Glutamatergic neuron (in vitro differentiated cells): ENCODE measurements at places on chromosomes 4 and X. TPM values are rescaled to one million over a fixed set of nuclear protein-coding genes. Genes with fewer than 3 reads are reported as not detected.

The NR0B1 gene
- not detected for total RNA-seq

The ANK2 gene
- 1,513 TPM for total RNA-seq

The USP51 gene
- 2.7 TPM for total RNA-seq

The BST1 gene
- total RNA-seq, result not detected

The ALB gene
- total RNA-seq, result not detected

The KLF8 gene
- total RNA-seq, result 9.4 TPM

The XAGE3 gene
- total RNA-seq, result not detected

DNA sequence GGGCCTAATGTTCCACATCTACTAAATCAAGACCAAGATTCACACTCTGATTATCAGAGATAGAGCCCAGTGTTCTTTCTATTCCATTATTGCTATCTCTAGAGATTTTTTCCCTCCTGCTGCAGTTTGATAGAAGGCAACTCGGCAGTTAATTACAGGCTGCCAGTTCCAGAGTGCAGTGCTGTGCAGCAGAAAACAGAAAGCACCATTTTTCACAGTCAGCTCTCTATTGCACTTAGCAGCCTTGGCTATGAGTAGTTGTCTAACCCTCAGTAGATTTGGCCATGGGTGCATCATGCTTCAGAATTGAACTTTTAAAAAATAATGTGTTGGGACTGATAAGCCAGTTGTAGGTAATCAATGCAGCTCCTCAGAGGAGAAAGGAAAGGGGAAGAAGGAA is 295.3 kb downstream of the MID1IP1 start:
- DNase-seq, result no peak
- peaks cover 4% of the 10 kb centered on the region for H3K27me3 ChIP-seq
- no peak overlapping the region for H3K4me3 ChIP-seq
- H3K36me3 ChIP-seq, result no peaks in the 10 kb centered on the region
- H3K27ac ChIP-seq, result no peak overlapping the region
- no peaks in the 10 kb centered on the region for H3K4me1 ChIP-seq

GRCh38 chr4:24703298-24703697 is 92.1 kb upstream of the SOD3 start:
- peaks cover 3% of the 10 kb centered on the region for H3K27me3 ChIP-seq
- no peak for DNase-seq
- no peak overlapping the region for H3K27ac ChIP-seq
- no peak overlapping the region for H3K4me3 ChIP-seq
- no peaks in the 10 kb centered on the region for H3K4me1 ChIP-seq

- peak; percentile 26 for DNase-seq
- peaks cover 5% of the 10 kb centered on the region for H3K4me1 ChIP-seq
- no peaks in the 10 kb centered on the region for H3K36me3 ChIP-seq
- H3K27me3 ChIP-seq, result peaks cover 4% of the 10 kb centered on the region
- peak overlapping the region; percentile 49 for H3K4me3 ChIP-seq
Observed at GRCh38 chrX:18674417-18674787, 2.5 kb upstream of the RS1 start.

DNA sequence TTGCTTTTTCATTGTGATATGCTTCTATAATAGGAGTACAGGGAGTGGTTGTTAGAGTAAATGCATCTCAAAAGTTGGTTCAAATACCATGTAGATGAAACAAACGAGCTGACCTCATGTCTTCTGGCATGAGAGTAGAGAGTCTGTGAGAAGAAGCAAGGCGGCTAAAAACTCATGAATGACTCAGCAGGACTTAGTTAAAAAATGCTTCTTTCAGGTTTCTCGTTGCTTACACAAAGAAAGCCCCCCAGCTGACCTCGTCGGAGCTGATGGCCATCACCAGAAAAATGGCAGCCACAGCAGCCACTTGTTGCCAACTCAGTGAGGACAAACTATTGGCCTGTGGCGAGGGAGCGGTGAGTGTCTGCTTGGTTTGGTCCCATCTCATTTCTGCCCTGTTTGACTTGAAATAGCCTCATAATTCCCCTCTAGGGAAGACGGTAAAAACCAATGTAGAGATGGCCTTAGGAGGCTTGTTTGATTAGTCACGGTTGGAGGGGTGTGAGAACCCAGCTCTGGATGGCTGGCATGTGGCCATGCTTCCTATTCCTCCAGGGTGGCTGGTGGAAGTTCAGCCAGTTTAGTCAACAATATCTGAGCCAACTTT is 14.5 kb downstream of the AFP start:
- H3K36me3 ChIP-seq, result no peaks in the 10 kb centered on the region
- H3K27ac ChIP-seq, result no peak overlapping the region
- H3K4me3 ChIP-seq, result no peak overlapping the region
- peak; percentile 20 for DNase-seq
- peaks cover 12% of the 10 kb centered on the region for H3K4me1 ChIP-seq

GRCh38 chrX:148811236-148811635 is 310.8 kb downstream of the AFF2 start:
- no peak overlapping the region for H3K27ac ChIP-seq
- H3K4me1 ChIP-seq, result peaks cover 9% of the 10 kb centered on the region
- no peak for DNase-seq
- H3K4me3 ChIP-seq, result no peak overlapping the region
- H3K27me3 ChIP-seq, result no peaks in the 10 kb centered on the region

DNA sequence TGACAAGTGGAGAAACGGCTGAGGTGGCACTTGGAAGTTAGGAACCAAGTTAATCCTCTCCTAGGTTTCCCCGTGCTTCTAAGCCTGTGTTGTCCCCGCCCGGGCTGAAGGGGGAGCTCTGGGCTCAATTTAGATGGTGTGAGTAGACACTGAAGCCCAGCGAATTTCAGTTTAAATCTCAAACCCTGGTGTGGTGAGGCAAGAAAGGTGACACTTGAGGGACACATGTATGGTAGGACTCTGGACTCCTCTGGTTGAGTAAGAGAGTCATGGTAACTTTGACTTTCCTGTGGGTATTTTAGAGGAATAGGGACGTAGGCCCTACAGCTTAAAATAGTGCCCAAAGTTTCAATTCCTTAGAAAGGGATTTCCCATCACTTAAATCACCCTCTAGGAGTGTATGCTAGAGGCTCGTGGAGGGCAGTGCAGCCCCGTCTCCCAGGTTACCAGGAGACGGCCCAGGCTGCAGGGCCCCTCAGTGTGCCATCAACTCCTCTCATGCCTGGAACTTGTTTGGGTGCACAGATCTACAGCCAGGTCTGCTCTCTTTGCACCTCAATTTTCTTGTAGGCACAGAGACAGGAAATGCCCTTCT is 24.0 kb downstream of the HAND2 start:
- H3K4me3 ChIP-seq, result peak overlapping the region; percentile 30
- H3K4me1 ChIP-seq, result peaks cover 5% of the 10 kb centered on the region
- no peak overlapping the region for H3K27ac ChIP-seq
- H3K36me3 ChIP-seq, result peaks cover 10% of the 10 kb centered on the region
- peak; percentile 82 for DNase-seq

GRCh38 chrX:46573892-46574773 is 568 bp downstream of the CHST7 start:
- peaks cover 1% of the 10 kb centered on the region for H3K27me3 ChIP-seq
- peak; percentile 59 for DNase-seq
- no peak overlapping the region for H3K27ac ChIP-seq
- H3K36me3 ChIP-seq, result no peaks in the 10 kb centered on the region
- H3K4me3 ChIP-seq, result peak overlapping the region; percentile 74

DNA sequence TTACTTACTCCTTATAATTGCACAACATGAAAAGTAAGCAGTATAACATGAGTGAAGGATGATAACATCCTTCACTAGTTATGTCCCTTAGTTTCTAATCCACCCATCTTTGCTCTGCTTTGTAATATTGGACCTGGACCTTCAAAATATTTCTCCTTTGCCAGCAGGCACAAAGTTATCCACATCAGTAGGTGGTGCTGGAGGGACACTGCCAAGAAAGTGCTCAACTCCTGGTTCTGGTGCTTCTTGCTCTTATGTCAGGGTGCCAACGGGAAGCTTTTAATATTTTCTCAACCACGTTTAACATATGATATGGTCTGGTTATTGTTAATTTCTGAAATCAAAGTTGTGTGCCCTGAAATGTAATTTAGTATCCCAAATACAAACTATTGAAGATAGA is 49.1 kb downstream of the TMEM165 start:
- H3K27me3 ChIP-seq, result no peaks in the 10 kb centered on the region
- H3K4me1 ChIP-seq, result no peaks in the 10 kb centered on the region
- H3K27ac ChIP-seq, result no peak overlapping the region
- no peak for DNase-seq

GRCh38 chr4:21046141-21046540 is 345.9 kb downstream of the PACRGL start:
- H3K27me3 ChIP-seq, result no peaks in the 10 kb centered on the region
- no peaks in the 10 kb centered on the region for H3K36me3 ChIP-seq
- no peak for DNase-seq
- H3K4me1 ChIP-seq, result peaks cover 5% of the 10 kb centered on the region

DNA sequence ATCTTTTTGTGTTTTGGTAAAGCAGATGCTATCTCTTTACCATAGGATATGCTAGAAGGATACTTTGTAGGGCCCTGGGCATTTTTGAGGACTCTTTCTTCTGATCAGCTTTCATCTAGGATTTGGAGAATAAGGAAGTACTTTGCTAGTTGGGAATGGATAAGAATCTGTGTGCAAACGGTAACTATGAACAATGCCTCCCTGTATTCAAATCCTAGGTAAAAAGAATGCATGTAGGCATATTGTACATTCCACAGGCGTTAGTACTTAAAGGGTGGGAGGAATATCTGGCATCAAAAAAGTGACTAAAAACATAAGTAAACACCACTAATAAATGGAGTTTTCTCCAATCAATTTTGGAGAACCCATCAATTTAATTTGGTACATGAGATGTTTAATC is 59.7 kb downstream of the SH3BGRL start:
- H3K27ac ChIP-seq, result no peak overlapping the region
- H3K4me3 ChIP-seq, result no peak overlapping the region
- no peaks in the 10 kb centered on the region for H3K4me1 ChIP-seq
- H3K36me3 ChIP-seq, result no peaks in the 10 kb centered on the region
- H3K27me3 ChIP-seq, result no peaks in the 10 kb centered on the region
- DNase-seq, result no peak

- no peak overlapping the region for H3K27ac ChIP-seq
- H3K36me3 ChIP-seq, result no peaks in the 10 kb centered on the region
- peaks cover 2% of the 10 kb centered on the region for H3K27me3 ChIP-seq
- DNase-seq, result no peak
Observed at GRCh38 chr4:105197777-105198176, 51.1 kb downstream of the TET2 start.

GRCh38 chr4:2935762-2936743 is 27.2 kb downstream of the NOP14 start:
- no peaks in the 10 kb centered on the region for H3K36me3 ChIP-seq
- no peak for DNase-seq
- H3K4me3 ChIP-seq, result peak overlapping the region; percentile 84
- H3K4me1 ChIP-seq, result peaks cover 9% of the 10 kb centered on the region
- peak overlapping the region; percentile 33 for H3K27ac ChIP-seq
